Left ventricle myocardium inferior (tissue), 1 donor: ENCODE measurements at places on chromosomes 6 and 20.

DNA sequence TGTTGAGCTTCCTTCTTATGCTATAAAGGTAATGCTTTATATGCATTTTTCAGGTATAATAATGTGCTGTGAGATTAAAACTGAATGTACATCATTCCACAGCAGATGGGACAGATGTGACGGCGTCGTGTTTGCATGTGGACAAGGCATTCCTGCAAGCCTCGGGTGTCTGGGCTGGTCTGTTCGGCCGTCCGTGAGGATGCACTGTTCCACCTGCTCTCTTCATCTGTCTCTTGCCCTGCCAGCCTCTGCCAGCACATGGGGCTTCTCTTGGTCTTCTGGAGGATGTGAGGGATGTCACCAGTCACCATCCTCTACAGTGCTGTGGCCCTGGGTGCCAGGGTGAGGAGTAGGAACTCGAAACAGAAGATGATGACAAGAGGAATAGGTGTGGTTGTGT, 223.2 kb downstream of the ERMARD start:
- no peak for DNase-seq

DNA sequence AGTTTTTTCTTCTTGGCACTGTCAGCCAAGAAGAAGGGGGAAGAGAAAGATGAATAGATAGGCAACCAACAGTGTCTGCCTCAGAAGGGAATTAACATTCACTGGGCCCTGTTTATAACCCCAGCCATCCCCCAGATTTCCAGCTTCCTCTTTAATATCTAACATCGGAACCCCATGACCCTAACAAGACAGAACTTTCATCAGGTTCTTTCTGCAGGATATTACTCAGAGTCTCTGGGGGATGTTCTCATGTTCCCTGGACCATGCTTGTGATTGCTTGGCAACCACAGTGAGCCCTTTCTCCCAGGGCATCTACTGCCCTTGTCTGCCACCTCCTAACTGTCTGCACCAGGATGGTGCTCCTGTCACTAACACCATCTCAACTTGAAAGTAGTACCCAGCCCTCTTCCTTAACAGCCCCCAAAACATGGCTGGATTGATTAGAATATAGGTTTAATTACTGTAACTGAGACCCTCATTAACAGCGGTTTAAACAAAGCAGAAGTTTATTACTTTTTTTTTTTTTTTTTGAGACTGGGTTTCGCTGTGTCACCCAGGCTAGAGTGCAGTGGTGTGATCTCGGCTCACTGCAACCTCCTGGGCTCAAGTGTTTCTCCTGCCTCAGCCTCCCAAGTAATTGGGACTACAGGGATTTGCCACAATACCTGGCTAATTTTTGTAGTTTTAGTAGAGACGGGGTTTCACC, 12.0 kb upstream of the PTPN1 start:
- no peak for DNase-seq

GRCh38 chr6:140537211-140537610, 1162.8 kb upstream of the CITED2 start:
- no peak for DNase-seq

- DNase-seq = peak; percentile 44
Observed at GRCh38 chr20:34940081-34940481, 15.5 kb downstream of the GSS start.

- no peak for DNase-seq
Observed at GRCh38 chr20:2741463-2741862, 48.9 kb downstream of the EBF4 start.

DNA sequence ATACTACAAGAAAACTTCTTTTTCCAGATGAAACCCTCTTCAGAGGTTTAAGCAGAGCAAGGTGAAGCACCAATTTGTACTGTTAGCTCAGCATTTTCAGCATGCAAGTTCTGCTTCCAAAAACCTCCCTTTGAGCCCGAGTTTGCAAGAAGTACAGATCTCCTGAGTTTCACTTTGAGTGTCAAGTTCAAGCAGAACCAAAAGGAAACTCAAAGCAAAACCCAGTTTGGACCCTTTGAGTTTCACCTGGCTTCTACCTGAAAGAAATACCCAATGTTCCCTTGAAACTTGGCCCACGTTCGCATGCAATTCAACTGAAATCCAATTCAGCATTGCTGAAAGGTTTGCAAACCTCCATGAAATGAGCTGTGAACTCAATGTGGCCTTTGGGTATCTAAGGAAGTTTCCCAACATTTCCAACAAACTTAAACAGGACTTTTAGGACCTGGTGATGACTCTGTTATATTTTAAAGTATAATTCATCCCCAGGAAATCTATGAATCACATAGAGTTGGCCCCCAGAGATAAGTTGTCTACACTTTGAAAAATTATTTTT, 62.9 kb upstream of the HBS1L start:
- no peak for DNase-seq

GRCh38 chr6:43773050-43773979, 3.3 kb downstream of the VEGFA start:
- peak; percentile 58 for DNase-seq

- peak; percentile 35 for DNase-seq
Observed at GRCh38 chr20:2301164-2301622, 5.4 kb downstream of the TGM3 start.

DNA sequence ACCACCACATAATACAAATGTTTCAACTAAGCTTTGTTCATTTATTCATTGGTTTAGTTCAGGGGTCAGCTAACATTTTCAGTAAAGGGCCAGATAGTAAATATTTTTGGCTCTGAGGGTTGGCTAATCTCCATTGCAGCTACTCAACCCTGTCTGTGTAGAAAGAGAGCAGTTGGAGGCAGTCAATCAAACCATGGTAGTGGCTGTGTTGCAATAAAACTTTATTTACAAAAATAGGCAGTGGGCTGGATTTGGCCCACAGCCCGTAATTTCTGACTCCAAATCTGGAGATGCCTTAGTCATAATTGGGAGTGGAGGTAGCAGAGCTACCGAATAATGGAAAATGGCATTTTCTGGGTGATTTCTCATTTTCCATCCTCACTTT, 242.5 kb upstream of the ZFP64 start:
- DNase-seq = no peak

- no peak for DNase-seq
Observed at GRCh38 chr6:91710342-91710741, 1123.5 kb upstream of the MAP3K7 start.

- no peak for DNase-seq
Observed at GRCh38 chr20:37615340-37616109, 78.3 kb upstream of the CTNNBL1 start.

DNA sequence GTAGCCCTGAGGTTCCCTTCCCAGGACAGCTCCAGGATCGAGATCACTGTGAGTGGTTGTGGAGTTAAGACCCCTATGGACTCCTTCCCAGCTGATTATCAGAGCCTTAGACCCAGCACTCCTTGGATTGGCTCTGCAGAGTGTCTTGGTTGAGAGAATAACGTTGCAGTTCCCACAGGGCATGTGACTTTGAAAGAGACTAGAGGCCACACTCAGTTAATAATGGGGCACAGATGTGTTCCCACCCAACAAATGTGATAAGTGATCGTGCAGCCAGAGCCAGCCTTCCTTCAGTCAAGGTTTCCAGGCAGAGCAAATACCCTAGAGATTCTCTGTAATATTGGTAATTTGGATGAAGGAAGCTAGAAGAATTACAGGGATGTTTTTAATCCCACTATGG, 5.2 kb upstream of the BTN2A2 start:
- no peak for DNase-seq

- no peak for DNase-seq
Observed at GRCh38 chr6:17103715-17104114, 1.9 kb downstream of the STMND1 start.

DNA sequence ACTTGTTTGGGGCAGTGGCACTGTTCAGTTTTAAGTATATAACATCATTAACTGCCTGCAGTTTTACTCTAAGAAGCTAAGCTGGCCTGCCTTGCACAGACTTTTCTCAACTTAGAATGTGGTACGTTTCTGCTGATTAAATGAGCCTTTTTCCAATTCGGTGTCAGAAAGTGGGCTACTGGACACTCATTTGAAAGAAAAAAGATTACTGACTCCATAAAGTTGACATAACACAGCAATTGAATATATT, 2.1 kb downstream of the ZMYND8 start:
- DNase-seq = no peak

- no peak for DNase-seq
Observed at GRCh38 chr6:53240761-53241160, 92.1 kb upstream of the GCM1 start.

DNA sequence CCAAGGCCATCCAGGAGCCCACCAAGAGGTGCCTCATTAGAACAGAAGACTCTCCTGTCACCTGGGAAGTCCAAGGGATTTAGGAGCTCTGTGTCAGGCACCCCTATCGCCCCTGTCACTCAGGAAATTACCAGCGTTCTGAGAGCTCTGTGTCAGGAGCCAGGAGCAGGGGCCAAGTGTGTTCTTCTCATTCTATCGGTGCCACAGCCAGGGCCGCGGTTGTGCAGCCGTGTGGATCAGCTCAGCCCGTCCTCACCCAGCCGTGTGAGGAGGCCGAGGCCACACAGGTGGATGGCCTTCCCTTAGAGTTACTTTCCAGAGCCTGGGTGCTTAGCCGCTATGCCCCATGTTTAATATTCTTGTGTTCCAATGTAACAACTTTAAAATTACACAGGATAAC, 9.8 kb downstream of the MTG2 start:
- DNase-seq = no peak

DNA sequence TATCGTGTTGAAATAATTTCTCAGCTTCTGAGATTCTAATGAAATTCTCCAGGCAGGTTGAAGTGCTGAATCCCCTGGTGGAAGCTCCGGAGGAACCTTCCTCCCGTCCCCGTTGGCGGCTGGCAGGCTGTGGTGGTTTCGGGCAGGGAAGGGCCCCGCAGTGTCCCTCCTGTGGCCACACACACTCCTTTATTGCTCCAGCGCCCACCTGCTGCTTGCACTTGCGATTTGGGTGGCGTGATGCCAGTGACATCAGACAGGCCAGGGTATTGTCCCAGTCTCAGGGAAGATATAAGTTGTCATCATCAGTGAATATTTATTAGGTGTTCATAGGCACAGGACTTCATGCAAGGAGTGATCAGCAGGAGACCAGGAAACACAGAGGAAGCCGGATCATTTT, 530.4 kb downstream of the QKI start:
- no peak for DNase-seq

DNA sequence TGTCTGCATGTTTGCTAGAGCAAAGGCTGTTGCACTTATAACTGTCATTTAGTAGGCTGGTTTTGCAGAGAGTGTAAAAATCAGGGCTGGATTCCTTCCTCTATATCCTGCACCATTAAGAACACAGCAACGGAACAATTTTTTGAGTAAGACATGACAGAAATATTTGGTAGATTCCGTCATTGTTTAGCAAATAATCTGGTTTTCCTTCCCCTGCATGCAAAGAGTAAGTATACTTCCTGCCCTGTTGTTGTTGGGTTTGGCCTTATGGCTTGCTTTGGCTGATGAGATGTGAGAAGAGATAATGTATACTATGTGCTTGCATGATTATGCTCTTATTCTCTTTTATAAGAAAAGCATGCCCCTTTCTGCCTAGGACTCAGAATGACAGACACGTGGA, 23.8 kb downstream of the MANEA start:
- no peak for DNase-seq

DNA sequence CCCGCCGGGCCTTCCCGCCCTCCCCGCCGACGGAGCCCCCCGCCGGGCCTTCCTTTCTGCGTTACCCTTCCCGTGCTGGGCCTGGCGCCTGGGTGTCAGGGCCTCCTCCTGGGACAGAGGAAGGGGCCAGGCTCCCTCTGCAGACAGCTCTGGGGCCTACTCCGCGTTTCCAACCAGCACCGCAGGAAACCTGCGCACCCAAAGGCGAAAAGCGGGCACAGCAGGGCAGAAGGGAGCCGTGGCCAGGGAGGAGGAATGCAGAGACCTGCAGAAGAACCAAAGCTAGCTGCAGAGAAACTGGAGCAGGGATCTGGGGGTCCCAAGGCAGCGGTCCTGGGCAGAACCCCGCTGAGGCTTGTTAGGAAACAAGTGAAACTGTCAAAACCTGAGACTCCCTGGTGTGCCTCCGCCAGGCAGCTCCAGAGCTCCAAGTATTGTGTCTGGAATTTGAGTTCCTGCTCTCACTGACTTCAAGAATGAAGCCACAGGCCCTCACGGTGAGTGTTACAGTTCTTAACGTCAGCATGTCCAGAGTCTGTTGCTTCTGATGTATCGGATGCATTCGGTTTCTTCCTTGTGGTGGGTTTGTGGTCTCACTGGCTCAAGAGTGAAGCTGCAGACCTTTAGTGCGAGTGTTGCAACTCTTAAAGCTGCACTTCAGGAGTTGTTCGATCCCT, 33.3 kb downstream of the IRF4 start:
- no peak for DNase-seq

DNA sequence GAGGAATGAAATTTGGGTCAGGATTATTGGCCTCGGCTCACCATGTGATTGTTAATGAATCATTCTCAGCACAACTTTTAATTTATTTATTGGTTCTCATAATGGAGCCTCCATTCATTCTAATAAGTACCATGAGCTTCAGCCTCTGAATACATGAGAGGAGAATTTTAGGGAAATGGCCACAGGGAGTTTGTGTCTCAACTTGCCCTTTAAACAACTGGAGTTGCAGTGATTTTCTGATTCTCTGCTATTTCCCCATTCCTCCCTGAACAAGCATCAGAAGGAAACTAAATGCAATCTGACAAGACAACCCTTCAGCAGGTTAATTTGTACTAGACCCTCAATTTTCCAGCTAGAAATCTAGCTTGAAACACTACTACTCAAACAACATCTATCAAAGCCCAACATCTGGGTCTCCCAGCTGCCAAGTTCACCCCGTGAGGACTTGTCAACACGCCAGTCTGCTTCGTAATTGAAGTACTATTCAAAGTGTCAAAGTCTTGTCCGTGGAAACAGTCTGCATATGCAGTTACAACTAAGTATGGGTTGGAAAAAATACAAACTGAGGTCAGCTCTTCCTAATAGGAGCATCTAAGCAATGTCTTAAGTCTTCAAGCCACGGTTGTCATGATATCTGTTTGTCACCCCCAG, 235.4 kb downstream of the CDH4 start:
- no peak for DNase-seq

DNA sequence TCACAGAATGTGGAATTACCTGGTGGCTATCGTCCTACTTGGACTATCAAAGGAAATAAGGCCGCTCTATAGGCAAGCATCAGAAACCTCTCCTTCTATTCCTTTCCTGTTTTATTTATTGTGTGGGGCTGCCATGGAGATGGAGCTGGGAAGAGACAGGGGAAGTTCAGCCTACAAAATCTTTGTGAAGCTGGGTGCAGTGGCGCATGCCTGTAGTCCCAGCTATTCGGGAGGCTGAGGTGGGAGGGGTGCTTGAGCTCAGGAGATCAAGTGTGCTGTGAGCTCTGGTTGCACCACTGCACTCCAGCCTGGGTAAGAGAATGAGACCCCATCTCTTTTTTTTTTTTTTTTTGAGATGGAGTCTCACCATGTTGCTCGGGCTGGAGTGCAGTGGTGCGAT, 60.3 kb downstream of the KCNB1 start:
- DNase-seq = no peak

DNA sequence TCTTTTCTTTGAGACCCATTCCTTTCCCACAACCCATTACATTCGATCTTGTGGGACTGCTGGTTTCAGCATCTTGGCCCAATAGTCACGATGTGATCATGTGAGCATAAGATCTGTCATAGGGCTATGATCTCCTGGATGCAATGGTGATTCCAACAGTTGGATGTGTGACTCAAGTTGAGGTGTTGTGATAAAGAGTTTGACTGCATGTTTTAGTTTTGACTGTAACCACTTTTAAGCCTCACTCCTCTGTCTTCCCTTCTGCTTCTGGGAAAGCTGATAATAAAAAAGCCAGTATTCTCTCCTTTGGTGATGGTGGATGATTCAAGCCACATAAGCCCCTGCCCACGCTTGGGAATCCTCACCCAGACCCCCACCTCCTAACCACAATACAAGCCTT, 117.0 kb upstream of the ASCC3 start:
- no peak for DNase-seq

- DNase-seq = no peak
Observed at GRCh38 chr6:11632231-11632630, 94.7 kb downstream of the TMEM170B start.

- no peak for DNase-seq
Observed at GRCh38 chr20:23007886-23008655, 27.0 kb upstream of the SSTR4 start.
